ENCODE measurements at places on chromosomes 4 and X.

DNA sequence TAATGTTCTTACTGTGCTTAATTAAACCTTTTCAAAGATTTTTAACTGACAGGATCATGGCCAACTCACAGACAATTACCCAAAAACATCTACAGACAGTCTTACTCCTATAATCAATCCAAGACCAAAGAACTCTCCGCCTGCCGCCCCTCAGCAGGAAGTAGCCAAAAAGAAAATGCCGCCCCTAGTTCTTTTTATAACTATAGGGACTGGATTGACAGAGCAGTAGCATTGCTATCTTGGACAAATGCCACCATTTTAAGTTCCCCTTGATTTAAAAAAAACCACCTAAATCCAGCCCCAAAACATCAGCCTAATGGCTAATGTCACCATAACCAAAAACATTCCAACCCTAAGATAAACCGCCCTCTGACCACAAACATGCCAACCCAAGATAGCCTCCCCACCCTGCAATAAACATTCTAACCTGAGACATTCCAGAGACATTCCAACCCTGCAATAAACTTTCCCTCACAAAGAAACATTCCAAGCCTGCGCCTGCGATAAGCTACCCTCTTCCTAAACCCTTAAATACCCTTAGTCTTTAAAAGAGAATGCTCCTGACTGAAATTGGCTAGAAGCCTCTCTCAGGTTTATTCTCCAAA lies 77.0 kb downstream of the COQ2 start:
- DNase-seq: no peak

DNA sequence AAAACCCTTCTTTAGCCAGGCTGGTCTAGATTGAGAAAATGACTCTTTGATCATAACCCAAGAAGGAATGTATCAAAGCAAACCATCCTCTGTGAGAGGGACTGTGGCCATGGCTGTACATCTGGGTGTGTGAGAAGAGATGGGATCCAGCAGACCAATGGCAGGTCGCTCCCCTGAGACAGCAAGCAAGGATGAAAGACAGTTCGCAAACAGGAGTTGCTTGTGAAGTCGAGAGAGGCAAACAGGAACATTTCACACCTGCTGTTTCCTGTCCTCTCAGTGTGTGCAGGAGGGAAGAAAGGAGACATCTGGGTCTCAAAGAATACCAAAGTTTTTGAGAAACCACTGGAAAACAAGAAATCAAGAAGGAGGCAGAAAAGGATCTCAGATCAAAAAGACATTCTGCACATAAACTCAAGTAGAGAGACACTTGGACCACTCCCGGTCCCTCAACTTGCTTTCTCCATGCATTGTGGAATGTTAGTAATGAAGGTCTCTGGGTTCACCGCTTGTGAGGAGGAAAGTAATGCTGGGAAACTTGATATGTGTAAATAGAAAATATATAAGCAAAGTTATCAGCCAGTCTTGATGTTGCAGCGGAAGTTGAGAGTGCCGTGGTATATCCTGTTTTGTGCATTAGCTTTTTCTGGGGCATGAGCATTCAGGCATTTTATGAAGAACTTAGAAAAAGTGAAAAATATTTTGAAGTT lies 327.5 kb downstream of the BMPR1B start:
- no peak for DNase-seq

DNA sequence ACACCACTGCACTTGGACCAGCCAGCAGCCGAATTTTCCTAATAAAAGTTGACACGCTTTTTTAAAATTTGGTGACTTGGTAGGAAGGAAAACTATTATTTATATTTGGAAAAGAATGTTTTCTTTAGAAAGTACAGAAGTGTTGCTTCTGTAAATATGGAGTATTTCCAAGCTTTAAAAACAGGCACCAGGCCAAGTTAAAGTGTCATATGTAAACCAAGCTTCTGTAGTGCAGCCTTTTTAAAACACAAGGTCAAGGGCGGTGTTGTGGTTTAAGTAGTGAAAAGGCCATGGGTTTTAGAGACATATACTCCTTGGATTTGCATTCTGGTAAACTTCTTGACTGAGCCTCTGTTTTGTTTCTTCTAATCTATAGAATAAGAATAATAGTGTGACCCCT lies 62.7 kb downstream of the TRIM2 start:
- no peak for DNase-seq

GRCh38 chr4:138037696-138038095 lies 204.5 kb downstream of the SLC7A11 start:
- DNase-seq: no peak

- no peak for DNase-seq
These were observed 12.4 kb downstream of the ZDHHC9 start for GRCh38 chrX:129831091-129831885.
